CD4-positive, alpha-beta T cell treated with Interleukin-15 for 4 hours (primary cell): ENCODE measurements at places on chromosomes 11 and 22.

GRCh38 chr22:31537019-31537535 lies 40.7 kb downstream of the SFI1 start:
- peak; percentile 11 for DNase-seq

GRCh38 chr22:36085476-36086169 lies 57.0 kb upstream of the RBFOX2 start:
- no peak for DNase-seq

DNA sequence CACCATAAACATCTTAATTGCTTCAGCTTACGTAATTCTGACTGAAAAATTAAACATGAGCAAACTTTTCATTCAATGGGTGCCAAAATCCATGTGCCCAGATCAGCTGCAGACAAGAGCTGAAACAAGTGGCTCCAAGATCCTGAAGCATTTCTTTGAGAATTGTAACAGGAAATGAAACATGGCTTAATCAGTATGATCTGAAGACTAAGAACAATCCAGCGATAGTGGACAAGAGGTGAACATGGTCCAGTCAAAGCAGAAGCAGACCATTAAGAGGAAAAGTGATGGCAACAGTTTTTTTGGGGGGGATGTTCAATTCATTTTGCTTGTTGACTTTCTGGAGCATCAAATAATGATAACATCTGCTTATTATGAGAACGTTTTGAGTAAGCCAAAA lies 1964.5 kb upstream of the RAG2 start:
- no peak for DNase-seq

DNA sequence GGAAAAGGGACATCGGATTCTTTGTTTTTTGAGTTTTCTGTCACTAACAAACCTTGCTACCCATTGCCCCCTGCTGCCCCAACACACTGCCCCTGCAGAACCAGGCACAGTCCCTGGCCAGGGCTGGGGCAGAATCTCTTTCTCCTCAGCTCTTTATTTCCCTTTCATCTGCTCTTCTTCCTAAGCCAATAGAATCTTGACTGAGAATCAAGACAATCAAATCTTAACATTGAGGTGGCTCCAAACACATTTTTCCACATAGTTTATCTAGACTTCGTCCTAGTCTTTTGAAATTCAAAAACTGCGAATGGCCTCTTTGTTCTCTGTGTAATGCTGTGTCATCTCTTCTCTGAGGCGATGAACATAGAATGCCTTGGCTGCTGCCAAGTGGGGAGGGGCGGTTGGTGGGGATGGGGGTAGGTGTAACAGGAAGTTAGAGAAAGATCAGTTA lies 16.1 kb upstream of the NTM start:
- no peak for DNase-seq

DNA sequence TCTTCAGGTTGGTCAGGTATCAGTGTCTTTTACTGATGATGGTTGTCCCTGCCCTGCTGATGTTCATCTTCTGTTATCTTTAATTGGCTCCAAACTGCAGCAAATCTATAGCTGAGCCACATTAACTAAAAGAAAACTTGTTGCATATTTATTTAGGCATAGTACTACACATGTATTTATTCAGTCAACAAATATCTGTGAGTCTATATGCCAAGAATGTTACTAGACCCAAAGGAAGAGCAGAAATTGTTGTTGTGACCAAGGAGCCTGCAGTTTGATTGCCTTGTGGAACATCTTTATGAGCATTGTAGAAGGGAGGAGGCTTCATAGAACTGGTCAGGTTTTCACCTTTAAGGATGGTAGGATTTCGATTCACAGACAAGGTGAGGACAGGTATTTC lies 10.1 kb downstream of the BMAL1 start:
- no peak for DNase-seq

- DNase-seq = no peak
These were observed 36.8 kb upstream of the CSTF3 start for GRCh38 chr11:33197915-33198727.
